ENCODE measurements at places on chromosomes 6 and 20. TPM values are rescaled to one million over a fixed set of nuclear protein-coding genes. Genes with fewer than 3 reads are reported as not detected.

The MCCD1 gene
- total RNA-seq = not detected

The ADGRF5 gene
- total RNA-seq = 15.0 TPM

The RPS6KA2 gene
- 34.3 TPM for total RNA-seq

DNA sequence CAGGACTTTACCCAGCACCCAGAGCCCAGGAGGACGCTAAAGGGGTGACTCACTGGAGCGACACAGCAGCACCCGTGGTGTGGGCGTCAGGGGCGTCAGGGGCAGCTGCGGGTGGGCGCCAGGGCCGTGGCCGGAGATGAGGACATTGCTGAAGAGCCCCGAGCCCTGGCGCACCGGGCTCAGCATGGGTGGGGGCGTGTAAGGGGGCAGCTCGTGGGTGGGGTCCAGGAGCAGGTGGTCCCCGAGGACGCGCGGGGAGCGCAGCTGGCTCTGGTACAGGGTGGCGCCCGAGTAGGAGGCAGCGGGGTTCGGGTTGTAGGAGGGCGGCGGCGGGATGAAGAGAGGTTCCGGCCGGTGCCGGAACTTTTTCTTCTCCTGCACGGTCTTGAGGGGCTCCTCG, 41.6 kb upstream of the MRPS10 start:
- DNase-seq = no peak

DNA sequence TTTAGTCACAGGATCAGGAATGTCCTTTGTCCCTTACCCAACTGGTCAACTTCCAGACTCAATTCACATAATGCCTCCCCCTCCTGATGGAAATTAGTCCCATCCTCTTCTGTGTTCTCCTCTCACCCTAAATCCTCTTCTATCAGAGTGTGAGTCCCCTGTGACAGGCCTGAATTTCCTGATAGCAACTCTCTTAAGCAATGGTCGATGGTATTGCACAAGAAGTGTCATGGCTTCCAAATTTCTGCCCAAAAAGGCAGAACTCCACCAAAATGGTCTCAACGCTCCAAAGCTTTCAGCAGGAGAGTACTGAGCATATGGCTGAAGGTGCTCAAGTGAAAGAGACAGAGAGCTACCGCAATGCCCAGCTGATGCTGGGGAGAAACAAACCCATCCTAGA, 2.4 kb downstream of the PREP start:
- DNase-seq = no peak

DNA sequence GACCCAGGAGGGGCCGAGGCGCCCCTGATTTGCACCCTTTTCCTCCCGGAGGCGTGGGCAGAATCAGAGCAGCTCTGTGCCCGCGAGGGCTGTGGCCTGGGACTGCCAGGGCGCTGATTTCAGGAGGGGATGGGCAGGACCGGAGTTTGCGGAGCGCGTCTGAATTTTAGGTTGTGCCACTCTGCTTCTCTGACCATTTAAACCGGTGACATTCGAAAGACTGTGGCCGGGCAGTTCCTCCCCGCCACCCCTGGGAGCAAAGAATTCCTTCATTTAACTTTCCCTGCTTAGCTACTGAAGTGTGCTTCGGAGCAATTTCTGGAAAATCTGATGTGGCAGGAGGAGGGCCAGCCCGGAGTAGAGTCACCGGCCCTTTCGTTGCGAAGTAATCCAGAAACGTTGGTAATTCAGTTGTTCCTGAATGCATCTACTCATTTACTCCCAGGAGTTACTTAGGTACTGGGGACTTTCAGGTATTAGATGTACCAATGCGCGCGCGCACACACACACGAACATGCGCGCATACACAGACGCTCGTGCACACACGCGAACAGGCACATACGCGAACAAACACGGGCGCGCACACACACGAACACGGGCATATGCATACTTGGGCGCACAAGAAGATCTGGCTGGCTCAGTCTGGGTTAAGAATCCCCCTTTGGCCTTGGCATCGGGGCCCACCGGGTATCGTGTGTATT, 568 bp downstream of the CCDC170 start:
- DNase-seq = no peak

DNA sequence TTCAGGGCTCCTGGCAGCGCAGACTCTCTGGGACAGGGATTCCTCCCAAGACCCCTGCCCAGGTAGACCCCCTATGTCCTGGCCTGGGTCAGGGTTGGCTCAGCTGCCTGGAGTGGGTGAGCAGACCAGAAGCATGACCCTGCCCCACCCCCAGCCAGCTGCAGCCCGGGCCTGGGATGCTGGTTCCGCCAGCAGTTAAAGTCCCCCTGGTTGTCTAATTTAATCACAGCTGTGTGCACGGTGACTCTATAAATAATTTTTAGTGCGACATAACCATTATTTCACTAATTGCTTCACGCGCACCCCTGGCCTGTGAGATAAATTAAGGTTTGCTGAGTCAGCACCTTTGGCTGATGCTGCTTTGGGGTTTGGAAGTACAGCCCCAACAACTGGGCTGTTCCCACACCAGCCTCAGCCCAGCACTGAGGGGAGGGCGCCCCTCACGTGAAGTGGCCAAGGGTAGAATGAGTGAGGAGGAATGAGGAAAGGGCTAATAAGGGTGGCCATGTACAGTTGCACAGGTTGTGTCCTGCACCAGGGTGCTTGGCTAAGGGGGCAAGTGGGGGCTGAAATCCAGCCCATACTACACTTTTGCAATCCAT, 26.1 kb upstream of the CDH22 start:
- DNase-seq = no peak

DNA sequence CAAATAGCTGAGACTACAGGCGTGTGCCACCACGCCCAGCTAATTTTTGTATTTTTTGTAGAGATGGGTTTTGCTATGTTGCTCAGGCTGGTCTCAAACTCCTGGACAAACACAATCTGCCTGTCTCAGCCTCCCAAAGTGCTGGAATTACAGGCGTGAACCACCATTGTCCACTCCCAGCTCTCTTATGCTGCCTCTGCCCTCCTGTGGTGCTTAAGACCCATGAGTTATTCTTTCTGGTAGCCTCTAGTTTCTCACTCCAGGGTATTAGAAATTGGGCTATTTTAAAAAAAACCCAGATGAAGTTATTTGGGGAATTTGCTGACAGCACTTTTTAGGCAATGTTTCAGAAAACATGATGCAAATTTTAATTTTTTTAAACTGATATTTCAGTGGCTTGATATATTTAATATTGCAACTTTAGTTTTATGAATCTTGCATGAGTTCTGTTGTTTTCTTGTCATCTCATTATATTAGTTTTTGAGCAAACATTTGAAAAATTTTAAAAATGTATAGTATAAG, 114.0 kb upstream of the FOXO3 start:
- DNase-seq = no peak
